GM23248 (cell line): ENCODE measurements at places on chromosomes 2 and 18. TPM values are rescaled to one million over a fixed set of nuclear protein-coding genes. Genes with fewer than 3 reads are reported as not detected.

DNA sequence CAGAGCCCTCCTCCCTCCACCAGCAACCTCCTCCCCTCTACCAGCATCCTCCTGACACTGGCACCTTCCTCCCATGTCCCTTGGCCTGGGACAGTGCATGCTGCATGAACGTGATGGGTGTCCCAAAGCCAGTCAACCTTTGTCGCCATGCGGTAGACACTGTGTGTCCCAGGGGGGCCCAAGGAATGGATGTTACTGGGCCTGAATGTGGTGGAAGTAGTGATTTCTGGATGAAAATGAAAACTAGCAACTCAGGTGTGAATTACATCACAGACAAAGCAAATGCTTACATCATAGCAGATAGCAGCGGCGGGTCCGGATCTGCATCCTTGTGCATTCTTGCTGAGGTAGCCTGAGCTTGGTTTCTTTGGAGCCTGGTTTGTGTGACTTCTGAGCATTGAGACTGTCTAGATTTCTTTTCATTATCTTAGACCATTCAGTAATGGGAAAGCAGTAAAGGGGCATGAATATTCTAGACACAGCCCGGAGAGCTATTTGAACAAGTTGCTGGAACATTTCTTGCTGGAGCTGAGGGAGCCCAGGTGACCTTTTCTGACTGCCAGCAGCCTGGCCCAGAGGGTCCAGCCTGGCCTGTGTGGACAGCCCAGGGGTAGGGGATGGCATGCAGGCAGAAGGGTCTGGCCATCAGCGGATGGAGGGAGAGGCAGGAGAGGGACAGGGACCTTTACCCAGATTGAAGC, 100.4 kb downstream of the FAM210A start:
- DNase-seq = no peak

The TSGA10 gene
- 0.60 and 1.2 TPM in 2 replicates for polyA plus RNA-seq

The REG3G gene
- not detected in 2 replicates for polyA plus RNA-seq

GRCh38 chr2:128358941-128359731, 40.5 kb upstream of the HS6ST1 start:
- DNase-seq = no peak

The SAG gene
- polyA plus RNA-seq = not detected in 2 replicates

DNA sequence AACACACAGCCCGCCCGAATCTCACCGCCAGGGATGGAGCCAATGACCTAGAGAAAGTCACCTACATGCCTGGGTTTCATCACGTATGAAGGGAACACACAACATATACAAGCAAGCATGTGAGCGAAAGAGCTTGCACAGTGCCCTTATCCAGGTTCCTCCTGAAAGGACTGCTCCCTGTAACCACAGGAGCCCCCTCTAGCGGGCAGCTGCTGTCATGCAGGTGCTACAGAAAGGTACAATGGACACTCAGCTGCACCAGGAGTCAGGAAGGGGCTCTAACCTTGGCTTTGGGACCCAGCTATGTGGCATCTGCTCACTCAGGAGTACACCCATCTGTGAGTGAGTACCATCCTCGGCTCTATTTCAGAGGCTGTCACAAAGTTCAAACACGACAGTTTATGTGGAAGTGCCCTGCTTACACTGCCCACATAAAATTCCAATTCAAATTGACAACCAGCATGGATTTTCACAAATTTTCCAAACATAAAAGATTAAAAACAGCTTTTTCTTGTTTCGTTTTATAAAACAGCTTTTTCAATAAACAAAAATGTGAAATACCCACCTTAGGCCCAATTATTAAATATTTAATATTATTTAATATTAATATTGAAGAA, 3.5 kb downstream of the NDUFA10 start:
- peak; percentile 68 for DNase-seq

GRCh38 chr2:26616706-26617587, 24.2 kb downstream of the CIB4 start:
- DNase-seq = no peak

The DNAH6 gene
- polyA plus RNA-seq = not detected in 2 replicates

The DRC1 gene
- 0.35 TPM in 1 of 2 replicates, not detected in the other for polyA plus RNA-seq

The CIB4 gene
- not detected in 2 replicates for polyA plus RNA-seq

GRCh38 chr2:11582612-11582861, 48.7 kb downstream of the GREB1 start:
- no peak for DNase-seq

DNA sequence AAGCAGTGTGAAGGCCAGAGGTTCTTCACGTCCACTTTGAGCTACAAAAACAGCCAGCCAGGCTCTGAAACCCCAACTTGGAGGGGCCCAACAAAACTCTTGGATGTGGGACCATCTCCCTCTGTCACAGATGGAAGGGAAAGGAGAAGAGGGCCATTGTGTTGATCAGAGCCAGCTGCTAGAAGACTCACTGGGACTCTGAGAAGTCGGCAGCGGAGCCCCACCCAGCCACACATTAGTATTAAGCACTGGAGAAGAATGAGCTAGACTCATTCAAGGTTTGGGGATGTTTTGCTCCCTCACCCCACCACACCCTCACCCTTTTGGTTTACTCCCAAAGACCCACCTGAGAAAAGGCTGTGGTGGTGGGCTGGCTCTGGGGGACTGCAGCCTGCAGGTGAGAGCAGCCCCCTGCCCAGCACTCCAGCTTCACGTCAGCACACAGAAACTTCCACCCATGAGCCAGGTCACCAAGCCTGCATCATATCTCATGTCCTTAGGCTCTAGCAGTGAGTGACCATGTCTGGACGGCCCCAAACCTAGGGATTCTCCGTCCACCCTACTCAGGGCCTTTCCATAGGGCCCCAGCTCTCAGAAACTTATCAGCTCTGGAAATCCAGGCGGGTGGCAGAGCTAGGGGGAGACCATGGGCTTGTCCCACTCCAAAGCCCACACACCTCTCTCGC, 12.6 kb downstream of the TEX51 start:
- no peak for DNase-seq

The RFTN2 gene
- 2.2 and 2.6 TPM in 2 replicates for polyA plus RNA-seq

- DNase-seq = peak; percentile 54
Observed at GRCh38 chr2:32947484-32948143, 861 bp downstream of the LTBP1 start.

GRCh38 chr2:27916293-27916995, 25.9 kb downstream of the BABAM2 start:
- DNase-seq = no peak

DNA sequence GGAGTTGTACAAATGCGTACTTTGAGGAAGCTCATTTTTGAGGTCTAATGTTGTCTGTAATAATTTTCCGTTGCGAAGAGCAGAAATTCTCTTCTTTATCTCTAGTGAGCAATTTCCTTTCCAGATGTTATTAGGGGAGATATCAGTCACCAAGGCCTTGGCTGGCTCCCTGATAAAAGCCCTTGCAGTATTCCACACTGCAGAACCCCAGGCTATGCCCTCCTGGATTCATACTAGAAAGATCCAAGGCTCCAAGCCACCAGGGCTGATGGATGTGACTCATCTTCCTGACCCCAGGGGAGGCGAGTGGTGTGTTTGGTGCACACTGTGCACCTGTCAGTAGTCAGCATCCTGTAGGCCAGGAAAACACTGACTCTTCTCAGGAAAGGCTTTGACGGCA, 34.7 kb downstream of the INO80C start:
- DNase-seq = no peak

The RNF138 gene
- 15.4 and 19.6 TPM in 2 replicates for polyA plus RNA-seq

The ATP6V1B1 gene
- 0.60 TPM in 1 of 2 replicates, not detected in the other for polyA plus RNA-seq

DNA sequence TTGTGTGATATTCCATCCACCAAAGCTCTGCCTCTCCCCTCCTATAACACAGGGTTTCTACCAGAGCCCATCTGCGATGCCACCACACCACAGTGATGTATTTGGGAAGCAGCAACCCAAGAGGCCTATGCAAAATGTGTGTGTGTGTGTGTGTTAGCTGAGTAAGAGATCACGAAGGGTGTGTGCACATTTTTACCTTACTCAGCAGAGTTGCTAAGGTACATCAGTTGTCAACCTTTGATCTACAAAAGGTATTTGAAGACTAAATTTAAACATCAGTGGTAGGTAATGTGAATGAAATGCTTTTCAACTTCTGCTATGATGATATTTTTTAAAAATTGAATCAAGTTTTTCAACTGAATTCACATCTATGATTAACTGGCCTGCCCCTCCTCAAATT, 227.6 kb downstream of the FBXO15 start:
- DNase-seq = no peak

GRCh38 chr18:75923169-75923568, 495.7 kb upstream of the SMIM21 start:
- peak; percentile 66 for DNase-seq

GRCh38 chr18:50341443-50341842, 33.4 kb upstream of the SKA1 start:
- DNase-seq = no peak

- no peak for DNase-seq
Observed at GRCh38 chr2:16677875-16678274, 12.2 kb upstream of the CYRIA start.

The CDH7 gene
- not detected in 2 replicates for polyA plus RNA-seq

DNA sequence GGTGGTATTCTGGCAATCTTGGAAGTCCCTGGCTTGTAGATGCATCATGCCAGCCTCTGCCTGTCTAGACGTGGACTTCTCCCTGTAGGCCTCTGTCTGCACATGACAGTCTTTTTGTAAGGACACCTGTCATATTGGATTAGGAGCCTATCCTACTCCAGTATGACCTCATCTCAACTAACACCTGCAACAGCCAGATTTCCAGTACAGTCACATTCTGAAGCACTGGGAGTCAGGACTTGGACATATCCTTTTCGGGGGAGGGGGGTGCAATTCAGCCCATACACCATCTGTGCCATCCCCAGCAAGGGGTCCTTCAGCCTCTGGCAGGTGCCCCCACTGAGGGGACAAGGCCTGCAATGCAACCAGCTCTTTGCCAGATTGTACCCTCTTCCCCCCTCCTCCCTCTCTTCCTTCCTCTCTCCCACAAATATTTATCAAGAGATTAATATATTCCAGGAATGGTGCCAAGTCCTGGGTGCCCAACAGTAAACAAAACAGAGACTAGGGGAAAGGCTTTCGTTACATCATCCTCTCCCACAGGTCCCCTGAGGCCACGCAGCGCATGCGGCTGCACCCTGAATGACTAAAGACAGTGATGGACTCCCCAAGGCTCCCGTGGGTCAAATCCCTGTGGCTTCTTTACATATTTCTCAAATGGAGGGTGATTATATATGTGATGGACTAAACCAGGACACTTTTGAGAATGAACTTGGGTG, 20.5 kb upstream of the MYCN start:
- DNase-seq = no peak

DNA sequence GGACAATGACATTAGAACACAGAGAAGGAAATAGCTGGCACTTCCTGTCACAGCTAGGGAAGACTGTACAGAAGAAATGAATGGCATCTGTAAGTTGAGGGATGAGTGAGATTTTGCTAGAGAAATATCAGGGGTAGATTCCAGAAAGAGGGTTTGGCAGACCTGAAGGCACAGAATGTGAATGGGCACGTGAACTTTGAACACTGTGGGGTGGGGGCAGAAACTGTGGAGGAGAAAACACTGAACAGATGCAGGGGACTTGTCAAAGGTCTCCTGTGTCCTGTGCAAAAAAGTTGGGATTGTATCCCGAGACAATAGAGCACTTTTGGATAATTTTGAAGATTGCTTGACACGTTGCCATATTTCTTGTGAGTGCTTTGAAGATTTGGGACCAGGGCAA, 88.0 kb downstream of the PPP1R1C start:
- no peak for DNase-seq
